ENCODE measurements at places on chromosomes 7 and 10.
A peak's percentile ranks its signal among the peaks of the same experiment; 100 is the strongest.

DNA sequence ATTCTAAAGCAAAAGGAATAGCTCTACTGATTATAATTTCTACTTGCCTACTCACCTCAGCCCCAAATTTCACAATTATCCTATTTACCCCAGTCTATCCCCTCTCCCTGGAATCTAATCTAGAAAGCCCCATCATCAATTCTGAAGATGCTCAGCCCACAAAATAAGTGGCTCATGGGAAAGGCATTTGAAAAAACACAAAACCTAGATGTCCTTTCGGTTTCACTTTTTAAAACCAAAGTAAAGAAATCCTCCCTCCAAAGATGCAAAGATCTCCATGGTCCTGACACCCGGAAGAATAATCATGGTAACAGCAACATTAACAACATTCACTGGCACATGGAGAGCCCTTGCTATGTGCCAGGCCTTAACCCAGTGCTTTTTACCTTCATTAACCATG lies 224.8 kb downstream of the FGFR2 start:
- no peak for DNase-seq

DNA sequence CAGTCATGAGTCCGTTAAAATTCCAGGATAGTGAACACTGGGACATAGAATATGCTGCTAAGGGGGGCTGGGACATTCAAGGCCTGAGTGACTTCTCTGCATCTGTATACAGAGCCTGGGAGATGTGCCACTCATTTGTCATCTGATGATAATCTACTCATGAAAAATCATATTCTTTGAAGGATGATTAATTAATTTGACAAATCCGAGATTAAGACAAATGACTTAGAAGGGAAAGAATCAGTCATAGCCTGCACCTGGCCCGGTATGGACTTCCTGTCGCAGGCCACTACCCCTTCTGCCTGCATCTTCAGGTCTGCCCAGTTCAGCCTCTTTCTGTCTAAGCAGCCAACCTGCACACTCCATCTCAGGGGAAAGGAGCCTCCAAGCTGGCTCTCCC lies 18.8 kb upstream of the FAM170B start:
- no peak for DNase-seq

DNA sequence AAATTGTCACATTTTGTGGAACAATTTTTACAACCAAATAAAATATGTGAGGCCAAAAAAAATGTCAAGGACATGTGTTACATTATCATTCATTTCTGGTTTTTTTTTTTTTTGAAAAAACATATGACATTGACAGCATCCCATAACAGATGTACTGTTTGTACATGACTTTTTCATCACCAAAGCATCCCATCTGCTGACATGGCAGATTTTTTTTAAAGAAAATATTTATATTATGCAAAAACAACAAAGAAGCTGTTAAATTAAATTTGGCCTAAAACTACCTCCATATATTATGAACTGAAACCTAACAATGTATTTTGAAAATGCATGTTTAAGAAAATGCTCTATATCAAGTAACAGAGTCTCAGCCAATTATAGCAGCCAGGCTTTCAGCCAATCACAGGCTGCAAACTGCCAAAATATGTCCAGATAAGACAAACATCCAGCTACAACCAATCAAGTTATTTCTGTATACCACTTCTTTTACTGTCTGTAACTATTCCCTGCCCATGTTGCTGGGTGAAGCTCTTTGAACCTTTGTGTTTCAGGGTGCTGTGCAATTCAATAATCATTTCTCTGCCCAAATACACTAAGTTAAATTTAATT lies 1111.8 kb downstream of the GRM8 start:
- no peak for DNase-seq

DNA sequence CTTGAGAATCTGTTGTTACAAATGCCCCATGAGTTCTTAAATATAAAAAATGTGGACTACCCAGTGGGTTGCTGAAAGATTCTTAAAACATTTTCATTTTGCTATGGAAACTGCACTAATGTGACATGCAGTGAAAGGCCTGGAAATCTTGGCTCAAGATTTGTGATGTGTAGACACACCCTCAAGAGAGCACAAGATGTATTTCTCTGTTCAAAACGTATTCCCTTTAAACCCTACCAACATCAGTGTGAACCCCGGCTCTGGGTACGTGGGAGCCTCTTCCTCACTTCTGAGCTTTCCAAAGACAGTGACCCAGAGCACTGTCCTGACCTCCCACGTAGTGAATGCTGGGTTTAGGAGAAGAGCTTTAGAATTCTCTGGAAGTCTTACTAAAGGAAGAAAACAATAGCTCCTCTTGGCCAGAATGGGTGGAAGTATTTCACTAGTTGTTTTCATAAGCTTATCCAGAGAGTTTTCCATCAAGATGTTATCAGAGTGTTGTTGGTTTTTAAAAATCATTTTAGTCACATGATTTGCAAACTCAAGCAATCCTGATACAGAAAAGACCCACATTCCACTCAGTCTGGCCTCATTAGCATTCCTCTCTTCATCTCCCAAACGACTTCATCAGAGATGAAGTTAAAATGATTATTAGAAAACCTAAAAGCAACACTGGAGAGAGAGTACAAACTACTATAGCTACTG lies 81.5 kb upstream of the AFAP1L2 start:
- no peak for DNase-seq

GRCh38 chr10:119078422-119079179 lies 2.0 kb downstream of the EIF3A start:
- peak; percentile 35 for DNase-seq

GRCh38 chr7:23242321-23242720 lies 4.3 kb upstream of the GPNMB start:
- DNase-seq, result no peak

- DNase-seq, result no peak
Observed at GRCh38 chr10:4984971-4985594, 18.6 kb downstream of the AKR1C2 start.

DNA sequence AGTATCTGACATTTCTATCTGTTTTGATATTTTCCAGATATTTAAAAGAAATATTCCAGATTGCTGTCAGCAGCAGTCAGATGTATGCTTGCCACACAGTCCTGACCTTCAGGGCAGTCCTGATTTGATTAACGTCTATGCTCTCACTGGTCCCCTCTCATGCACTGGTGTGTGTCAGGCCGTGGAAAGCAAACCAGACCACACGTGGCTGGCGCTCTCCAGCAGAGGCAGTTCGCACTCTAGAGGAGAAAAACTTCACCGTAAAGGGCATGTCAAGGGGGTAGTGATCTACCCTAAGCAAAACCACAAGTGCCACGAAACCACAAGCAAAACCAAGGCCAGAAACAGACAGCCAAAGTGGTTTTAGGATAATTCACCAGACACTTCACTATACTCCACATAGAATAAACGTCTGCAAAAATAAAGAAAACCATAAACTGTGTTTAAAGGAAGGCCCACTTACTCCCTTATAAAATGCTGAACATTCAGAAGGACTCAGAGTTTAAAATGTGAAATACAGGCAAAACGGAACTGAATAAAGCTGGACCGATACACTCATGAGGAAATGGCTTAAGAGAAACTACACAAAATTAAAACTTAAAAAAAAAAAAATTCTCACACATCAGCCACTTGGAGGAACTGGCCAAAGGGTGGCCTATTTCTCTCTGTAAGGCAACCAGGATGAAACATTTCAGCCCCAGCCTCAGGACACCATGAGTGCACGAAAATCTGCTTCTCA lies 26.4 kb downstream of the PARP12 start:
- no peak for DNase-seq

Measured in germinal center (tissue), 1 donor.